ENCODE measurements at places on chromosomes 4 and X. TPM values are rescaled to one million over a fixed set of nuclear protein-coding genes. Genes with fewer than 3 reads are reported as not detected.

DNA sequence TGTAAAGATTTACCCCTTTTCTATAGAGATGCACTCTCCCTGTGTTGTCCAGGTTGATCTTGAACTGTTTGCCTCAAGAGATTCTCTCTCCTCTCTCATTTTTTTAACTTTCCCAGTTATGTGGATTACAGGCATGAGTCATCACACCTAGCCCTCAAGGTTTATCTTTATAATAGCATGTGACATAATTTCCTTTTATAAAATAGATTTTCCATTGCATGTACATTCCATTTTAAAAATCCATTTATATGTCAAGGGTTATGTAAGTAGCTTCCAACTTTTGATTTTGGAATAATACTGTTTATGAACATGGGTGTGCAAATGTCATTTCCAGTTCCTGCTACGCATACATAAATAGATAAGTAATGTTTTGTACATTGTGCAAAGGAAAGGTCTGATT is 20.6 kb downstream of the ZNF721 start:
- H3K27me3 ChIP-seq, result no peaks in the 10 kb centered on the region
- H3K27ac ChIP-seq, result no peak overlapping the region
- H3K36me3 ChIP-seq, result peaks cover 5% of the 10 kb centered on the region
- H3K4me1 ChIP-seq, result peaks cover 49% of the 10 kb centered on the region
- H3K4me3 ChIP-seq, result no peak overlapping the region
- DNase-seq, result no peak

DNA sequence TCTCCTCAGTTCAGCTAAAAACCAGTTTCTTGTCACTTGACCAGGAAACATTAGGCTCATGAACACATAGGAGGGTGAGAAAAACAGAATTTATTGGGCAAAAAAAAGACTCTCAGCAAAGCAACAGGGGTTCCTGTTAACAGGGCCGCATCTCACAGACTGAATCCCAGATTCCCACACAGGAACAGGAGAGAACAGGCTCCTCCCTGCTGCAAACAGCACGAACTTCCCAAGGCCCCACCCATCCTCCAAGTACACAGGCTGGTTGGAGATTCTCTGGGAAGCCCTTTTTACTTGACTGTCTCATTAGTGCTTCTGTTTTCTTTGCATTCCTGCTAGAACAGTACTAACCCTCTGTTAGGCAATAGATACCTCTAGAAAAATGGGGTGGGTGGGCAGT is 52.4 kb upstream of the IL21 start:
- no peak overlapping the region for H3K4me3 ChIP-seq
- no peaks in the 10 kb centered on the region for H3K36me3 ChIP-seq
- H3K27ac ChIP-seq, result peak overlapping the region; percentile 36
- no peak for DNase-seq

- peaks cover 20% of the 10 kb centered on the region for H3K27me3 ChIP-seq
- H3K27ac ChIP-seq, result no peak overlapping the region
- no peak for DNase-seq
- peaks cover 3% of the 10 kb centered on the region for H3K36me3 ChIP-seq
- no peak overlapping the region for H3K4me3 ChIP-seq
- H3K4me1 ChIP-seq, result no peaks in the 10 kb centered on the region
Observed at GRCh38 chr4:80107374-80107773, 34.3 kb upstream of the ANTXR2 start.

DNA sequence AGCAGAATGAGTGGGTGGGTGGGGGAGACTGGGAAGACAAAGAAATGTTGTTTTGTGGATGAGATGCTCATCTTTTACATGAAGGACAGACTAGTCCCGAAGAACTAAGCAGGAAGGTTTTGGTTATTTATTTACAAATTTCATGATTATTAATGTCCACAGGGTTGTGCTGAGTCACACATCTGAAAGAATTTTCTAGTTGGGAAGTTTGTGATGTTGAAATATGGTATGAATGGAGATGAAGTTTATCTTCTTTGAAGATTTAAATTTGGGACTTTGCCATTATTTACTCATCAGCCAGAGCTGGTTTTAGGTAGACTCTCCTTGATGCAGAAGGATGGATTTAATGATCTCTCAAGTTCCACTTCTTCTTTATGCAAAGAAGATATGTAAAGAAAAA is 75.5 kb downstream of the MOSPD2 start:
- H3K4me3 ChIP-seq, result no peak overlapping the region
- H3K27ac ChIP-seq, result no peak overlapping the region
- DNase-seq, result no peak

DNA sequence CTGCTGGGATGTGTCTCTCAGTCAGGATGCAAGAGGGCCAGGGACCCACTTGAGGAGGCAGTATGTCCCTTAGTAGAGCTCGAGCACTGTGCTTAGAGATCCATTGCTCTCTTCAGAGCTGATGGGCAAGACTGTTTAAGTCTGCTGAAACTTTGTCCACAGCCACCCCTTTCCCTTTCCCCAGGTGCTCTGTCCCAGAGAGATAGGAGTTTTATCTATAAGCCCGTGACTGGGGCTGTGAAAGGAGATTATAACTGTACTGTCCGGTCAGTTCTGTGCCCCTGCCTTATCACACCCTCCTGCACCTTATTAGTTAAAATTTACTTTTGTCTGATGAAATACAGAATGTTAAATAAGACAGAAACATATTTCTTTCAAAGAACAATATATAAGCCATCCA is 378.4 kb downstream of the PABPC4L start:
- H3K27me3 ChIP-seq, result peaks cover 3% of the 10 kb centered on the region
- H3K27ac ChIP-seq, result no peak overlapping the region
- no peaks in the 10 kb centered on the region for H3K4me1 ChIP-seq

DNA sequence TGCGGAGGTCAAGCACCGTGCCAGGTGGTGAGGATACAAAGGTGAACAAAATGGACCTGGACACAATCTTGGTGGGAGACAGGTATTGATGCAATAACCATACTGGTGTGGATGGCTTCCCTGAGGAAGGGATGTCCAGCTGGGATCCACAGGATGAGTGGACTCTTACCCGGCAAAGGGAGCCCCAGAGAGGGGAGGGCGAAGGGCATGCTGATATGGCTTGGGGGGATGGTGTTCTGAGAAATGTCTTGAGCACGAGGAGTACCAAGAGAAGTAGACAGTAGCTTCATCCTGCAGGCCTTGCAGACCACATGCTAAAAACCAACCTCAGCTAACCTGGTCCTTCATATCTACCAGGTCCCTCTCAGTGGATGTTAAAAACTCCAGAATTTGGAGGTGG is 220.8 kb downstream of the NWD2 start:
- no peak overlapping the region for H3K27ac ChIP-seq
- H3K36me3 ChIP-seq, result no peaks in the 10 kb centered on the region
- H3K4me3 ChIP-seq, result no peak overlapping the region
- DNase-seq, result no peak

DNA sequence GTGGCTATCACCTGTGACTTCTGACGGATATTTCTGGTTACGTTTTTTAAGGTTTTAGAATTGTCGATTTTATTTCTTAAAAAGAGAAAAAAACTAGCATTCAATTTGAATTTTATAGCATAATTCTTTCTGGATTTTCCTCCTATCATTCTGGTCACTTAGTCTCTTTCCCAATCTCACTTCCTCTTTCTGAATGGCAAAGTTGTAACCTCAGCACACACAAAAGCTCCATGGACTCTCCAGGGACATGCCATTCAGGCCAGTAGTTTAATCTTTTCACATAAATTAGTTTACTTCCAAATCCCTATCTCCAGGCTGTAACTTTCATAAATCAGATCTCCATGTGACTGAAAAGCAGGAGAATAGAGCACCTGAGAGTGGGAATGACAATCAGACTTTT is 110.7 kb downstream of the ARAP2 start:
- H3K36me3 ChIP-seq, result no peaks in the 10 kb centered on the region
- H3K4me1 ChIP-seq, result peaks cover 16% of the 10 kb centered on the region
- DNase-seq, result no peak
- H3K27me3 ChIP-seq, result no peaks in the 10 kb centered on the region
- H3K27ac ChIP-seq, result no peak overlapping the region

DNA sequence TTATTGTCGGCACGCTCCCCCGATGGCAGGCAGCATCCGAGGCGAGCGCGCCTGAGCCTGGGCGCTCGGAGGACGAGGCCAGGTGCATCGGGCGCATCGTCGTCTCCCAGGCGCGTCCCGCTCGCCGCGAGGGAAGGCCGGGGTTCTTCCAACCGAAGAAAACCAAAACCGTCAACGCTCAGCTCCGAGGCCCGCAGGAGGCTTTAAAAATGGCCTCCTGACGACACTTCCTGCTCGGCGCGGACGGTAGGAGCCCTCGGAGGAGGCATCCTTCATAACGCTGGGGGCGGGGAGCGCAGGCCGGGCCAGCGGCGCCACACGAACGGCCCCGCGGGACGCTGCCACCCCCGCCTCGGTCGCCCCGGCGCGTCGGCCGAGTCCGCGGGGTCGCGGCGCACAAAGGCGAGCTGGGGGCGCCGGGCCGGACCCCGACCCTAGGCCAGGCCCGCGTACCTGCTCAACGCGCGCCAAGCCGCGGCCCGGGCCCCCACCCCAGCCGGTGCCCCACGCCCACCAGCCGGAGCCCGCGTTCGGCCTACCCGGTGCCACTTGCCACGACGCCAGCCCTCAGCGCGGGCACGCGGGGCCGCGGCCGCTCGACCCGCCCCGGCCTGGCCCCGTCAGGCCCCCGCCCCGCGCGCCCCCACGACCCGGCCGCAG is 501 bp downstream of the ZNF518B start:
- peak overlapping the region; percentile 76 for H3K4me3 ChIP-seq
- H3K27ac ChIP-seq, result peak overlapping the region; percentile 79
- H3K4me1 ChIP-seq, result peaks cover 17% of the 10 kb centered on the region
- no peak for DNase-seq

DNA sequence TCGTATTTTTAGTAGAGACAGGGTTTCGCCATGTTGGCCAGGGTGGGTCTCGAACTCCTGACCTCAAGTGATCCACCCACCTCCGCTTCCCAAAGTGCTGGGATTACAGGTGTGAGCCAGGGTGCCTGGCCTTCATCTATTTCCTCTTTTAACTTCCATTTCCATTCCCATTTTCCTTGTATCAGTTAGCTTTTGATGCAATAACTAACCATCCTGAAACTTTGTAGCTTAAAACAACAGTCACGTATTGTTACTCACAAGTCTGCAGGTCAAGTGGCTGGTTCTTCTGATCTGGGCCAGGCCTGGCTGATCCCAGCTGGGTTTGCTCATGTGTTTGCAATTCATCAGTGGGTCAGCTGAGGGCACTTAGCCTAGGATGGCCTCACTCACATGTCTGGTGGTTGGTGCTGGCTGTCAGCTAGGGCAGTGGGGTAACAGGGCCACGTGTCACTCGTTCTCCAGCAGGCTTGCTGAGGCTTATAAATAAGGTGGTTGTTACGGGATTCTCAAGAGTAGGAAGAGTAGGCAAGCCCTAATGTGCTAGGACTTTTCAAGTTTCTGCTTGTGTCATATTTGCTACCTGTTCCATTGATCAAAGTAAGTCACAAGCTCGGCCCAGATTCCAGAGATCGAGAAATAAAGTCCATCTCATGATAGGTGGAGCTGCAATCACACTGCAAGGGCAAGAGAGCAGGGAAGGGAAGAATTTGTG is 88.2 kb downstream of the SOWAHB start:
- peaks cover 9% of the 10 kb centered on the region for H3K36me3 ChIP-seq
- H3K27me3 ChIP-seq, result no peaks in the 10 kb centered on the region
- no peak for DNase-seq
- H3K27ac ChIP-seq, result peak overlapping the region; percentile 45

DNA sequence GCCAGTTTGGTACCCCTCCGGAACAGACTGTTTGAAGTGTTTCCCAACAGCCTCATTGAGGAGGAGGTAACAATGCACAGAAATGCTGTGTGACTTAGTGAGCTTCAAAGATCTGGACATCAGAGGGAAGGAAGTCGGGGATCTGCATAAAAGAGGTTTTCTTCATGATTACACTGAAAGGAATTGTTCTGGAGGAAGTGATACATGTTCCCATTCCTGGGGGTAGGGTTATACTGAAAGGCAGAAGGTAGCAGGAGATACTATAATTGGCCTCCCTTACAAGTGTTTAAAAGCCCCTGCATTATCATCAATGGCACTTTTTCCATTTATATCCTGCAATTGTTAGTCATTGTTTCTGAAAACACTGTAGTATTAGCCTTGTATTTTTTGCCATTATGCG is 94.0 kb upstream of the DKK2 start:
- H3K4me1 ChIP-seq, result peaks cover 78% of the 10 kb centered on the region
- H3K36me3 ChIP-seq, result no peaks in the 10 kb centered on the region
- H3K27ac ChIP-seq, result peak overlapping the region; percentile 88
- H3K27me3 ChIP-seq, result no peaks in the 10 kb centered on the region
- DNase-seq, result no peak
- H3K4me3 ChIP-seq, result no peak overlapping the region

DNA sequence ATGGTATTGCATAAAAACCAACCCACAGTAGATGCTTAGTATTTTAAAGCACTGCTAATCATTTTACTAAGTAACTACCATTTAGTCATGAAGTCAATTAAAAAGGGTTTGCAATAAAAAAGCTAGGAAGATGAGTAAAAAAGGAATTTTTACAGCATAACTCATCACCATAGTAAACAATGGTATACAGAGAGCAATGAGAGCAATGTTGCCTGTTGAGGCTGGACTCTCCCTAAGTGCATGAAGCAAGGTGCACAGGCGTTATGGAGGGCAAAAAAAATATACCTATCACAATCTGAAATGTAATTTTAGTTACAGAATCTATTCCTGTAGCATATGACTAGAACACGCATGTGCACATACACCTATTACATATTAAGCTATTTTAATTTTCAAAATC is 129.6 kb upstream of the BMP3 start:
- DNase-seq, result no peak
- no peaks in the 10 kb centered on the region for H3K36me3 ChIP-seq
- H3K4me3 ChIP-seq, result no peak overlapping the region
- no peak overlapping the region for H3K27ac ChIP-seq
- no peaks in the 10 kb centered on the region for H3K4me1 ChIP-seq

GRCh38 chr4:177190995-177191580 is 118.6 kb upstream of the NEIL3 start:
- no peaks in the 10 kb centered on the region for H3K36me3 ChIP-seq
- H3K4me3 ChIP-seq, result no peak overlapping the region
- H3K27me3 ChIP-seq, result no peaks in the 10 kb centered on the region

- H3K4me3 ChIP-seq, result no peak overlapping the region
- H3K4me1 ChIP-seq, result peaks cover 2% of the 10 kb centered on the region
- no peak for DNase-seq
- H3K36me3 ChIP-seq, result no peaks in the 10 kb centered on the region
- H3K27me3 ChIP-seq, result no peaks in the 10 kb centered on the region
Observed at GRCh38 chr4:54837576-54838140, 179.9 kb downstream of the KIT start.

TCEAL2 gene
- not detected for total RNA-seq

GAGE1 gene
- total RNA-seq, result not detected

SPOCK3 gene
- not detected for total RNA-seq

F8A3 gene
- 6.1 TPM for total RNA-seq

HTRA3 gene
- total RNA-seq, result 3.5 TPM

Data from chondrocyte (in vitro differentiated cells).